ENCODE measurements at places on chromosomes 6 and 20.

DNA sequence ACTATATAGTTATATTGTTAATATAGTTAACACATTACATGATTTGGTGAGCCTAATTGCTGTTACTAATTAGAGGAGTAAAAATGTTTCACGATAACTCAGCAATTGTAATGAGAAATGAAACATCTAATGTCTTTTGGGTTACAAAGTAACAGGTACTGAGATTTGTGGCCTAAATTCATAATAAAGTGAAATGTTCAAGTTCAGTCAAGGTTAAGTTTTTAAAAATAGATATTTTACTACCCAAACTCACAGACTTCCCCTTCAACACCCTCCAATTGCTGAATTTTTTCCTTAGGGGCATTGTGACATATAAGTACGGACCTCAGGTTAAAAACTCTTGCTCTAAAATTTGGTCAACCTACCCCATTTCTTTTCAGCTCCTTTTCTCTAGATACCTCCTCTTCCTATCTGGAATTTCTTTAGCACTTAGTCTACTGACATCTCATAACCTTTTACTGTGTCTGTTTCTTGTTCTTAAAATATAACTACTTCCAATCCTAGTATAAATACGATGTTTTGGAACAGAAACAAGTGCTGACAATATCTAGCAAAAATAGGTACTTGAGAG is 112.3 kb upstream of the PRSS16 start:
- no peak overlapping the region for H3K4me3 ChIP-seq
- no peaks in the 10 kb centered on the region for H3K36me3 ChIP-seq
- H3K27ac ChIP-seq, result no peak overlapping the region
- peaks cover 3% of the 10 kb centered on the region for H3K4me1 ChIP-seq

DNA sequence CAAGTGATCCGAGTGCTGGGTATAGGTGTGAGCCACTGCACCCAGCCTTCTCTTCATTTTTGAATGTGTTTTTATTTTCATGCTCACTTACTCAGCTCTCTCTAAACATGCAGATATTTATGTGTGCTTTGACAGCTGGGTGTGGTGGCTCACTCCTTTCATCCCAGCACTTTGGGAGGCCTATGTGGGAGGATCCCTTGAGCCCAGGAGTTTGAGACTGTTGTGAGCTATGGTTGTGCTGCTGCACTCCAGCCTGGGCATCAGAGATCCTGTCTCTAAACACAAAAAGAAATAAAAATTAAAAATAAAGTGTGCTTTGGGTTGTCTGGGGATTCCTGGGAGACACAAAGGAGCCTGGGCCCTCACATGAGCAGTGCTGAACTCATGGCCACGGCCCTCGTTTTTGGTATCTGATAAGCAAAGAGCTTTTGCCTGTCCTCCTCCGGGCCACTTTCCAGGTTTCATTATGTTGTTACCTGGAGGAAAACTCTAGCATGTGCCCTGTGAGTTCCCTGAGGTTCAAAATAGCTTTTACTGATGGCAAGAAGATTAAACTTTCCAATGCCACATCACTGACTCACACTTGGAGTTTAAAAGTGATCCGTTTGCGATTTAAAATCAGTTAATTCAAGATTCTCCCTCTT is 78.5 kb downstream of the CD164 start:
- H3K4me1 ChIP-seq, result no peaks in the 10 kb centered on the region
- no peaks in the 10 kb centered on the region for H3K27me3 ChIP-seq
- H3K4me3 ChIP-seq, result no peak overlapping the region
- no peaks in the 10 kb centered on the region for H3K36me3 ChIP-seq
- H3K27ac ChIP-seq, result no peak overlapping the region
- DNase-seq, result no peak

DNA sequence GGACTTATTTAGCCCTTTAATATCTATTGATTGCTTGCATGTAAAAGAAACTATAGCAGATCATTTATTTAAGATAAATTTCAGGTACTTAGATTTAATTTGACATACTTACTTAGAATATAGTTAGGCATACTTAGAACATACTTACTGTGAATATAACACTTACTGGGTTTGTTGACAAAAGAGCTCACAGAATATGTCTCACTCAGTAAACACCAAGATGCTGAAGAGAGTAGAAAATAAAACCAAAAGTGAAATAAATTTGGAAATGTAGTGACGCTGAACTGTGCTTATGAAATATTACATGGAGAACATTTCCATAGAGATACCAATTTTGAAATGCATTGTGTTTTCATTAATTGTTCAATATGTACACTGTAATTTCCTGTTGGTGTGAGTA is 615.4 kb upstream of the MAN1A1 start:
- no peaks in the 10 kb centered on the region for H3K4me1 ChIP-seq
- H3K27me3 ChIP-seq, result no peaks in the 10 kb centered on the region
- H3K36me3 ChIP-seq, result no peaks in the 10 kb centered on the region
- H3K27ac ChIP-seq, result no peak overlapping the region

GRCh38 chr6:6556738-6557503 is 31.6 kb upstream of the LY86 start:
- H3K4me3 ChIP-seq, result no peak overlapping the region
- H3K36me3 ChIP-seq, result no peaks in the 10 kb centered on the region
- H3K4me1 ChIP-seq, result no peaks in the 10 kb centered on the region

DNA sequence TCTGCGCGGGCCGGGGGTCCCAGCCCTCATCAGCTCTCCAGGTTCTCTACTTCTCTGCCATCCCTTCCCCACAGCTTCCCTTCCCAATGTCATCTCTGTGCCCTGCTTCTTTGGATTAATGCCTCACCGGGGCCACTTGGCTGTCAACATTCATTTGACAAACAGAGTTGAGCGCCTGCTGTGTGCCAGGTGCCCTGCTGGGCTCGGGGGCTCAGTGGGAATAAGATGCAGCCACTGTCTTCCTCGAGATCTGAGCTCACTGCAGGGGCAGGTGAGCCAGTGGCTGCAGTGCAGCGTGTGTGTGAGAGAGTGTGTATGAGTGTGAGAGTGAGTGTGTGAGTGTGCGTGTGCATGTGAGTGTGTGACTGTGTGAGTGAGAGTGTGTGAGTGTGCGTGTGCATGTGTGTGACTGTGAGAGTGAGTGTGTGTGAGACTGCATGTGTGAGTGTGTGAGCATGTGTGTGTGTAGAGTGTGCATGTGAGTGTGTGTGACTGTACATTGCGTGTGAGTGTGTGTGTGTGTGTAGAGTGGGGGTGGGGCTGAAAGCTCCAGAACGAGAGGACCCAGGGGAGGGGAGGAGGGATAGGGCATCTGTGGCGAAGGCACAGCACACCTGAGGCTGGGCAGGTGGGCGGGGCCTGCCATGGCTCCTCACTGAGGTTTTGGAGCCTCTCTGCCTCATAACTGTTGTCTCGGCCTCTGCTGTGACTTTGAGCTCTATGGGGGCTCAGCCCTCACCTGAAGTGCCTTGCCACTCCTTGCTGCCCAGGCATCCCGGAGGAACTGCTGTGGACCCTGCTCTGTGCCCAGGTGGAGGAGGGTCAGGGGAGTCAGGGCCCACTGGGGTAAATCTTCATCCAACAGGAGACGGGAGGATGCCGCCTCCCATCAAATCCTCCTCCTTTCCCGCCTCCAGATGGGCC is 36.5 kb upstream of the PHACTR3 start:
- H3K27me3 ChIP-seq, result no peaks in the 10 kb centered on the region
- peaks cover 3% of the 10 kb centered on the region for H3K4me1 ChIP-seq
- H3K36me3 ChIP-seq, result no peaks in the 10 kb centered on the region
- no peak overlapping the region for H3K27ac ChIP-seq
